ENCODE measurements at places on chromosomes 2 and 18.

DNA sequence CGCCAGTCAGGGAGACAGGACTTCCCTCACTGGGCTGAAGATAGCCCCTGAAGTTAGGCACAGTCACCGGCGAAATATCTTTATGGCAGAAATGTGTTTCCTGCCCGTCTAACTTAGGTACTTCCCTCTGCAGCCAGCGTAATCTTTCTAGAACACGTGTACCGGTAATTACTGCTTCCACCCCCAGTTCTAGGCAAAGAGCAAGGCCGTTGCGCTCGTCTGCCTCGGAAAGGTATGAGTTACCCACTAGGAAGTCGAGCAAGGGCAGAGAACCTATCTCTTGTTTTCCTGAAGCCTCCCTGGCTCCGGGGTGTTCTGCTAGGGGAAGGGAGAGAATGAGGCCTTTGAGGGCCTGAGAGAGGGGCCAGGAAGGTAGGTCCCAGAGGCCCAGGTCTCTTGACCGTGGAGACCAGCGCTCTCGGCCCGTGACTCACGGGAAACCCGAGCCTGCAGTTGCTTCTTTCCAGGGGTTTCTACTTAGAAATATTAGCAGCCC is 70.0 kb downstream of the TWSG1 start:
- DNase-seq, result no peak

GRCh38 chr2:11532416-11533055 is 1.3 kb upstream of the GREB1 start:
- no peak for DNase-seq

GRCh38 chr2:11749646-11750349 is 3.4 kb downstream of the LPIN1 start:
- no peak for DNase-seq

DNA sequence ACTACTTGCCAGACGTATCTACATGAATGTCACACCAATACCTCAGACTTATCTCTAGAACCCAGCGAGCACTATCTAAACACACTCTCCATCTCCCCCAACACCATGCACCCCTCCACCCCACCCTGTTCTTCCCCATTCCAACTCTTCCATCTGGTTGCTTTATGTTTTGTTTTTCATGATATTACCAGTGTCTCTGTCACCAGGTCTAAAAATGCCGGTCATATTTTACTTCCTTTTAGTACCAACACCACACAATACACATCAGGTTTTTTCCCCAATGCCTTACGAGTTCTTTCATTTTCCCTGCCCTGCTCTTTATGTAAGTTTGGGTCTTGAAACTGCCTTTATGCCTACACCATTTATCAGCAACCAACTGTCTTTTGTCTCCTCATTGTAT is 10.2 kb upstream of the ITGA4 start:
- DNase-seq, result no peak

DNA sequence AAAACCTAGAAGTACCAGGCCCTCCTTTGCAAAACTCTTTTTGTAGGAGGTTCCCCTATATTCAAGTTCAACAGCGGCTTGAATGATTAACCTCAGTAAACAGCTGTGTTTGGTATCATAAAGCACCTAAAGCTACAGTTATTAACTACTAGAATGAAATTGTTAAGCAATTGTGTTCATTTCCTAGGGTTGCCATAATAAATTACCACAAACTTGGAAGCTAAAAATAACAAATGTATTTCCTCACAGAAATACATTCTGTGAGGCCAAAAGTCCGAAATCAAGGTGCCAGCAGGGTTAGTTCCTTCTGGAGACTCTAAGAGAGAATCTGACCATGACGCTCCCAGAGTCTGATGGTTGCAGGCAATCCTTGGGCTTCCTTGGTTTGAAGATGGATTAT is 202.1 kb upstream of the ACVR2A start:
- no peak for DNase-seq

DNA sequence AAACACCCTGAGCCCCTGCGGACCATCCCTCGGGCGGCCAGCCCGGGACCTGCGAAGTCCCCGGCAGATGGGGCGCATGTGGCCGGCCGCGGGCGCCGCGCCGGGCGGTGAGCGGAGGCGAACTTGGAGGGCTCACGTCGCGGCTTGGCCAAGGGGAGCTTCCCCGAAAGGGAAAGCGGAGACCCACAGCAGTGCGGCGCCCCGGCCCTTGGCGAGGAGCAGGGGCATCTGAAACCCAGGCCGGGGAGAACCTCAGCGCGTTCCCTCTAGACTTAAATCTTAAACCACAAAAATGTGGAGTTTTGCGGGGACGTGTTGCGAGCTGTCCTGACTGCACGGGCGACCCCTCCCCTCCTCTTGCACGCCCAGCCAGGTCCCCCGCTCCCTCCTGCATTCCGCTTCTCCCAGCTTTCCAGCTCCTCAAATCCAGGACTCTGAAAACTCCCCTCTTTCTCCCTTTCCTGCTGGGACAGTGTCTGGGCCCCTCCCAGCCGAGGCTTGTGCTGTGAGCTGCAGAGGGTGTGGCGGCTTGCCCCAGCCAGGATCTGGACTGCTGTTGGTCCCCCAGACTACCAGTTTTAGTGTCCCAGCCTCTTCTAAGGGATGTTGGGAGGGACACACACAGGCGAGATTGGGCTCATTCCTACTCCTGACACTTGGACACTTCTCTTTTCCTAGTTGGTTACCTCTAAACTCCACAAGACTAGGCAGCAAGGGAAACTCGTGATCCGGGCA is 1.3 kb downstream of the FMNL2 start:
- DNase-seq, result no peak

DNA sequence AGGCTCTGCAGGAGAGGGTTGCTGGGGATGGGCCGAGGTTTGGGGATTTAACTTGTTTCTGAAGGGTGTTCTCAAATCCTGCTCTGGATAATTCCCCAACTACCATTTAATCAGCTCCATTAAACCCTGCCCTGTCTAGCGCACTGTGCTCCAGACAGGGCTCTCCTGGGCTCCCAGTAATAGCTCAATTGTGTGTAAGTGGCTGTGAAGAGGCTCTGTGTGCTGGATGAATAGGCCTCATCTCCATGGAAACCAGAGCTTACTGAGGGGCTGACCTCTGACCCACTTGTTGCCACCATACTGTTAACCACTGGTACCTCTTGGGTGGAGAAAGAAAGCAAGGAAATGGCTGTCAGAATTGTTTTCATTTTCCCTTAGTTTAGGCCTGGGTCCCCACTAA is 92.9 kb downstream of the TGOLN2 start:
- DNase-seq, result no peak

- no peak for DNase-seq
Observed at GRCh38 chr2:143121079-143121478, 8.1 kb upstream of the ARHGAP15 start.

- DNase-seq, result no peak
Observed at GRCh38 chr2:162328424-162329157, 10.1 kb upstream of the IFIH1 start.

GRCh38 chr2:176566496-176566895 is 297.3 kb downstream of the MTX2 start:
- DNase-seq, result no peak

- DNase-seq, result peak; percentile 40
Observed at GRCh38 chr2:74917702-74918619, 40.5 kb upstream of the POLE4 start.

- DNase-seq, result no peak
Observed at GRCh38 chr2:234500394-234501006, 3.6 kb upstream of the ARL4C start.

- DNase-seq, result no peak
Observed at GRCh38 chr2:68363721-68364120, 1.4 kb upstream of the PLEK start.

GRCh38 chr2:26578113-26578458 is 63.1 kb downstream of the CIB4 start:
- DNase-seq, result no peak

GRCh38 chr2:241865957-241866789 is 3.4 kb upstream of the RTP5 start:
- no peak for DNase-seq

- no peak for DNase-seq
Observed at GRCh38 chr2:189504238-189504637, 63.0 kb downstream of the WDR75 start.
